M059J (cell line): ENCODE measurements at places on chromosomes 3 and 15. TPM values are rescaled to one million over a fixed set of nuclear protein-coding genes. Genes with fewer than 3 reads are reported as not detected.

Gene NOP10
- 319 and 492 TPM in 2 replicates for total RNA-seq

Gene ANAPC13
- 208 and 216 TPM in 2 replicates for total RNA-seq

- no peak for DNase-seq
Observed at GRCh38 chr3:103968131-103968530, 1398.6 kb upstream of the ALCAM start.

Gene CCNB2
- 164 and 165 TPM in 2 replicates for total RNA-seq

DNA sequence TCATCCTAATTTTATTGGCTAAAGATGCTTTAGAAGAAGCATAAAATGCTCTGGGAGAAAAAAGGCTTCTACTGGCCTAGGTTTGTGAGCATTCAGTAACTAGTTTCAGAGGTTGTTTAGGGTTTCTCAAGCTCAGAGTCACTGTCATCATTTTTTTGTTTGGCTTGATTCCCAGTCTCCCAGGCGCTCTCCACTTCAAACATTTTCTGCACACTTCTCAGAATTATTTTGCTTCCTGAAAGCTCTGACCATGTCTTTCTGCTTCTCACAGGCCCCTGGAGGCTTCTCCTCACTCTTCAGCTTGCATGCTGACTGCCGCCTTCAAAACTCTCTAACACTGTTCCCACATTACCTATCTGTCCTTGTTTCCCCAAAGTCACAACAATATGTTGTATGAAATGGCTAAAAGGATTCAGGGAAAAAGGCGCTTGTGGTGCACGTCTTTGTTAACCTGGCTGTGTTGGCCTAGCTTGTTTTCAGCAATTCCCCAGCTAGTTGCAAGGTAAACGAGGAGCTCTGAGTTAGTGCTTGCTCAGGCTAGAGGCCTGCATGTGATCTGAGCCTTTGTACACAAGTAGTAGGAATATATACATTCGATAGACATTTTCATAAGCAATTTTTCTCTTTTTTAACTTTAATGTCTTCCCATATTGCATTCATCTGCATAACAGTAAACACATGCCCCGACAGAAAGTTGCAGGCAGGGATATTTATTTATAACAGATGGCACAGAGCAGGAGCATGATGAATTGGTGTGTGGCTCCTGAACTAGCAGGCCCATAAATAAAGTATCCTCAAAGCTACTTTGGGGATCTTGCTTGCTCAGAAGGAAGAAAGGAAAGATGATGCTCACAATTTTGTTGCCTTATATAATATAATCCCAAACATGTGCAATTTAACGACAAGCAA is 129.2 kb upstream of the DPH6 start:
- DNase-seq, result peak; percentile 44

Gene HAUS2
- total RNA-seq, result 62.4 and 138 TPM in 2 replicates

- no peak for DNase-seq
Observed at GRCh38 chr3:134236505-134237170, 14.0 kb downstream of the RYK start.

- DNase-seq, result peak; percentile 53
Observed at GRCh38 chr3:159882790-159883779, 105.5 kb upstream of the IL12A start.

DNA sequence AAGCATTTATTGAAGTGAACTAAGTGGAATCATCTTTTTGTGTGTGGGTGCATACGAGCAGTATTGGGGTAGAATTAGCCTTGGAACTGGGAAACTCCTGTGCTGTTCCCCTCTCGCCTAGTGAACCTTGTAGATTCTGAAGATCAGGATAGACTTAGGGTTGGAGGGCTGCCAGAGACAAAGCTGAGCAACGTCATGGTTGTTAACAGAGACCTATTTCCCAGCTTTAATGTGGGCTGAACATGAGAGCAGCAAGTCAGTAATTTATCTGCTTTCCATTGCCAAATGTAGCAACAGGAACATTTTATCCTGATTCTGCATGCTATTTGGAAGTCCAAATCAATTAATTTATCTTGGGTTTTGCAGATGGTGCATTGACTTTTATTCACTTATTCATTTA is 246.6 kb downstream of the IL20RB start:
- no peak for DNase-seq

DNA sequence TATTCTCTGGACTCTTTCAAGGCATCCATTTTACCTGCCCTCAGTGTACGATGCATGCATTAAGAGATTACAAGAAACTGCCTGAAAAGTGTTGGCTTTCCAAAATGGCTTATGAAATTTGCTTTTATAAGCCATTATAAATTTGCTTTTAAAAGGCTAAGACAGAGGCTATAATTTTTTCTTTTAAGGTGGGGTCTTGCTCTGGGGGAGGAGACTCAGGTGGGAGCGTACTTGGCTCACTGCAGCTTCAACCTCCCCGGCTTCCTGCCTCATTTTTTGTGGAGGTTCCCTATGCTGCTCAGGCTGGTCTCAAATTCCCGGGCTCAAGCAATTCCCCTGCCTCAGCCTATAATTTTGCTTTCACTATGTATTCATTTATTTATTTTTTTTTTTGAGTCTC is 17.6 kb downstream of the TRA2B start:
- no peak for DNase-seq

- peak; percentile 16 for DNase-seq
Observed at GRCh38 chr3:112357930-112358780, 25.2 kb downstream of the CD200 start.

Gene NME9
- total RNA-seq, result not detected in 2 replicates

DNA sequence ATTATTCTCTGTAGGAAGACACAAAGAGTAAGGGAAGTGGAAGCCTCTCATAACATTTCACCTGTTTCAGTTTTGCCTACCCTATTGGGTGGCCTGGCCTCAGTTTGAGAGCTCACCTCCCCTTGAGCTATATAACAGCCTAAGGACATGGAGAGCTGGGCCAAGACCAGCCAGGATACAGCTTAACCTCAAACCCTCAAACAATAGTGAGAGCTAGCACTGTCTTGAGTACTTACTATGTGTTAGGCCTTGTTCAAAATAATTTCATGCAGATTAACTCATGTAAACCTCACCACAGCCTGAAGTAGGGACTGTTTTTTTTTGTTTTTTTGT is 15.0 kb upstream of the TBL1XR1 start:
- no peak for DNase-seq

Gene SOX14
- total RNA-seq, result not detected in 2 replicates

GRCh38 chr3:160130071-160130470 is 95.2 kb upstream of the C3orf80 start:
- DNase-seq, result no peak

DNA sequence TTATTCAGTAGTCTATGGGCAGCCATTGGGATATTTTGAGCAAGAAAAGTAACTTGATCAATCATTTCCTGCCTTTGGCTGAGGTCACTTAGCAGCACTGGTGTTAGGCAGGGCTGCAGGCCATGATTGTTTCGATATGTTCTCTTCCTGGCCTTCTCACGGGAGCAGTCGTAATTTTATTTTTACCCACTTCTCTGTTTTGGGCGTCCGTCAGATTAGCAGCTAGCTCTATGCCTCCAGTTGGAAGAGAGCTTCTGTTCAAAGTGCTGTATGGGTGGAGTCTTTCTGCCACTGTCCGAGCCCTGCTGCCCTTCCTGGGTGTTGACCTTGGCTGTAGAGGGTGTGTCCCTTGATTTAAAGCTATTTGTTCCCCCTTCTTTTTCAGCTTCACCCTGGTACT is 123.4 kb upstream of the ROPN1 start:
- DNase-seq, result no peak

Gene SEMA3B
- total RNA-seq, result 12.0 and 22.5 TPM in 2 replicates

Gene CPN2
- total RNA-seq, result not detected in 2 replicates

DNA sequence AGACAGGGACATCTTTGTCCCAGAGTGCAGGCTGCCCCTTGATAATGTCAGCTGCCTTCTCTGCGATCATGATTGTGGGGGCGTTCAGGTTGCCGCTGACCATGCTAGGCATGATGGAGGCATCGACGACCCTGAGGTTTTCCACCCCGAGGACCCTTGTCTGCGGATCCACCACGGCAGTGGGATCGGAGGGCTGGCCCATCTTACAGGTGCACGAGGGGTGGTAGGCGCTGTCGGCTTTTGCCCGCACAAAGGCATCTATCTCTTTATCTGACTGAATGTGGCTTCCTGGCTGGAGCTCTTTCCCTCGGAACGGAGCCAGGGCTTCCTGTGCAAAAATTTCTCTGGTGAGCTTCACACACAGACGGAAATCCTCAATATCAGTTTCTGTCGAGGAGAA is 28.4 kb downstream of the CHDH start:
- no peak for DNase-seq

Gene MUC20
- total RNA-seq, result 0.07 TPM in 1 of 2 replicates, not detected in the other

Gene PLSCR5
- total RNA-seq, result not detected in 2 replicates

- DNase-seq, result no peak
Observed at GRCh38 chr15:41792000-41792637, 17.8 kb downstream of the MAPKBP1 start.

Gene CMTM6
- 115 and 144 TPM in 2 replicates for total RNA-seq

- no peak for DNase-seq
Observed at GRCh38 chr3:74661672-74662071, 47.2 kb upstream of the CNTN3 start.

DNA sequence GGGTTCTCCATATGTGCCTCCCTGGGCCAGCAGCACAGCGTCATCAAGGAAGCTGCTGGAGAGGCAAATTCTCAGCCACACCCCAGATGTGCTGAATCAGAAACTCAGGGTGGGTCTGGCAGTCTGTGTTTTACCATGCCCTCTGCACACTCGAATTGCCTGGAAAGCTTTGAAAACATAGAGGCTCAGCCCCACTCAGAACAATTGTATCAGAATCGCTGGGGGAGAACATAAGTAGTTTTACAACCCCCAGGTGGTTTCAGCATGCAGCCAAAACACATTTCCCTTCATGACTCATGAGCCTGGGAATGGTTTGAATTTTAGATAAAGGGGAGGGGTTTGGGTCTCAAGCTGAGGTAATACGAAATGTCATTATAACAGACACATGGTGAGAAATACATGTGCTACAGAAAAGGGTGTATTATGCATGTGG is 9.6 kb downstream of the TGM4 start:
- DNase-seq, result peak; percentile 94

Gene SH3GL3
- 0.27 TPM in 1 of 2 replicates, not detected in the other for total RNA-seq

DNA sequence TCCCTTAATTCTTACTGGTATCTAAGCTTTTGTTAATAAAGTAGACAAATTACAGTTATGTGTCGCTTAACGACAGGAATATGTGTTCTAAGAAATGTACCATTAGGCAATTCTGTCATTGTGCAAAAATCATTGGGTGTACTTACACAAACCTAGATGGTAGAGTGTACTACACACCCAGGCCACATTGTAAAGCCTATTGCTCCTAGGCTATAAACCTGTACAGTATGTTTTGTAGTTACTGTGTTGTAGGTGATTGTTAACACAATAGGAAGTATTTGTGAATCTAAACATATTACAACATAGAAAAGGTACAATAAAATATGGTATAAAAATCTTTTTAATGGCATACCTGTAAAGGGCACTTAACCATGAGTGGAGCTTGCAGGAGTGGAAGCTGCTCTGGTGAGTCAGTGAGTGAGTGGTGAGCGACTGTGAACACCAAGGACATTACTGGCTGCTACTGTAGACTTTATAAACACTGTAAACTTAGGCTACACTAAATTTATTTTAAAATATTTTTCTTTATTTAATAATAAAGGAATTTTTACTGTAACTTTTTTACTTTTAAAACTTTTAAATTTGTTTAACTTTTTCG is 47.4 kb downstream of the FSIP1 start:
- no peak for DNase-seq

DNA sequence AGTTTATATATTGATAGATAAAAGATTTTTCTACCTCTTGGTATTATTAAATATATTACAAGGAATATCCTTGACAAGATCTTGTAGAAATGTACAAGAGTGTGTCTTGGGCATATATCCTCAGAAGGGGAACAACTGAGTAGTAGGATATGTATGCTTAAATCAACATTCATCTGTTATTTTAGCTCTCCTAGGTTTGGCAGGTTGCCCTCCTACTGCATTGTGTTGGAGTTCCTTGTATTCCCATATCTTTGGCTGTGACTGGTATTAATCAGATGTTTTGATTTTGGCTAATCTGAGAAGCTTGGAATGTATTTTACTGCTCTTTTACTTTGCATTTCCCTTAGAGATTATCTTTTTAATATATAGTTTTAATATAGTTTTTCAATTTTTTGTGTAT is 4.6 kb downstream of the MYRIP start:
- peak; percentile 1 for DNase-seq

Gene KCNAB1
- total RNA-seq, result 0.05 and 0.69 TPM in 2 replicates

- DNase-seq, result no peak
Observed at GRCh38 chr3:13634151-13634550, 85.2 kb downstream of the FBLN2 start.

Gene MYEF2
- 13.6 and 17.5 TPM in 2 replicates for total RNA-seq

GRCh38 chr15:99273801-99274200 is 22.5 kb downstream of the LRRC28 start:
- no peak for DNase-seq

DNA sequence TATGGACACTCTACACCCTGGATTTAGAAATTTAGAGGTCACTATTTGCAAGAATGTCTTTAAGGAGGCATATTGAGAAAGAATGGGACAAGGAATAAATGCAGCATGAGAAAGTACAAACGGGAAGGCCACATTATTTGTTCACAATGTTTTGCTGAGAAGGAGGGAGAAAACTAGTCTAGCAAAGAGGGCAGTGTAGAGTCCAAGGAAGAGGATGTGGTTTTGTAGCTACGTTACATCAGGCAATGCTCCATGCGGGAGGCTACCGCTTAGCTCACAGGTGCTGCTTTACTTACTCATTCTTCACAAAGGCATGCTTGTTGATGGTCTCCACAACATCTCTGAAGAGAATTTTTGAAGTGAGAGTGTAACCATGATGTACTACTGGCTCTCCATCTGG is 191.1 kb downstream of the PLCH1 start:
- DNase-seq, result no peak

- DNase-seq, result no peak
Observed at GRCh38 chr3:31422237-31422636, 110.5 kb upstream of the STT3B start.

- DNase-seq, result no peak
Observed at GRCh38 chr15:57502116-57502515, 89.6 kb upstream of the MYZAP start.

Gene TLNRD1
- total RNA-seq, result 4.4 and 9.0 TPM in 2 replicates

Gene XIRP1
- 0.12 and 0.59 TPM in 2 replicates for total RNA-seq

DNA sequence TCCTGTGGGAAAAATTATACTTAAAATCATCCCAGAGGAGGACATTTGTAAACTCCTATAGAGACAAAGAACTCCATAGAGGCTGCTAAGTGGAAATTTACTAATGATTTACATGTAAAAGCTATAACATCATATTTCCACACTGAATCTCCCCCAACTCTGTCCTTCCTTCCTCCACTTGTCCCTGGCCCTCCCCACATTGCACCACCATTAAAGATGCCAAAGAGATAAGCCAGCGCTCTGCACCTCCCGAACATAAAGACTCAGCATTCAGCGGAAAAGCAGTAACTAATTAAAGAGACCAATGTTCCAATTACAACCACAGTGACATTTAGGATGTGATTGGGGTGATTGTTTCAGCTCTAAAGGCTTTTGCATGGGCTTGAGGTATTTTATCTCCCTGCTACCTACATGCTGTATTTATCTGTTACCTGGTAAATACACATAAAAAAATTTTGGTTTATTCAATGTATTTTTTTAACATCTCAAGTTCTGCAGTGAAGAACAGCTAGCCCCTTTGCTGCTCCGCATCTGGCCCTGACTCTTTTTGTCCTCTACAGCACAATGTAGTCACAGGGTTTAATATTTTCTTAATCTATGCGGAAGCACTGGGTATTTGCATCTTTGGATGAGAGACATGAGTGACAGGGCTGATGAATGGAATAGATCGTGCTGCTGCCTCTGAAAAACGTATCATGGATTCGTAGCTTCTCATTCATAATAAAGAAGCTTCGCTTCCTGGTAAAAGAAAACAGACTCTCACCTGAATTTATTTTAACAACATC is 35.3 kb upstream of the B3GNT5 start:
- DNase-seq, result no peak

GRCh38 chr15:37691911-37692310 is 242.5 kb upstream of the TMCO5A start:
- DNase-seq, result peak; percentile 8

GRCh38 chr3:16372362-16373292 is 107.6 kb downstream of the OXNAD1 start:
- DNase-seq, result no peak
